ENCODE measurements at places on chromosomes 4 and X. TPM values are rescaled to one million over a fixed set of nuclear protein-coding genes. Genes with fewer than 3 reads are reported as not detected.

- DNase-seq: no peak
These were observed 2362.2 kb upstream of the AGA start for GRCh38 chr4:179804440-179804839.

GRCh38 chr4:180120068-180120467 is 2123.1 kb upstream of the TENM3 start:
- no peak for DNase-seq

- no peak for DNase-seq
These were observed 73.3 kb downstream of the TMEM131L start for GRCh38 chr4:153539422-153539821.

DNA sequence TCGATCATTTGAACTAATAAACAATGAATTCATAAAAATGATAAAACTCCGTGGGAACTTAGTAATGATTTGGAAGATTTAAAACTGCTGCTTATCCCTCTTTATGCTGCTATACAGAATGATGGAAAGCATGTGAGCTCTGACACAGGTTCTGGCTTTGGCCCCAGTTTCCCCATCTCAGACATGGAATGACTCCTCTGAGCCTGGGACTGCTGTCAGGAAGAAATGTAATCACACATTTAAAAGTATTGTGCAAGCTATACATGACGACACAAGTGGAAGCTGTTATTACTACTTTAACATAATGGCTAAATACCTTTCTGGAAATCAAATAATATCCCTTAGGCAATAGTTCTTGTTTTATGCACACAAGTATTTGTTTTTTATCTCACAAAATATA is 161.7 kb downstream of the DCHS2 start:
- no peak for DNase-seq

The IL2 gene
- total RNA-seq: not detected

DNA sequence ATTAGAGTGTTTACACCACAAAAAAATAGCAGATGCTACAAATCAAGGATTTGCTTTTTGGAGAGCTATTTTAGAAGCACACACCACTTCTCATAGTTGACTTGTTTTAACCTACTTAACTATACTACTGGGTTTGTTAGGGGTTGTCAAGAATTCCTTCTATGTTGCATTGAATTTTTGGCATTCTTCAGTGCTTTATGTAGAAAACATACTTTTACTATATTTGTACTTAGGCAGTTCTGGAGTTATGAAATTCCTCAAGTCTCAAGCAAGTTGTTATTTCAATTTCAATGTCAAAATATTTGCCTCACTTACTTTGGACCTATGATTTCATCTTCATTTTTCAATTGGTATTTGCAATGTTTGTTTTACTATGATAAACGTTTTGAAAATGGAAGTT is 449.6 kb downstream of the GLUD2 start:
- DNase-seq: no peak

DNA sequence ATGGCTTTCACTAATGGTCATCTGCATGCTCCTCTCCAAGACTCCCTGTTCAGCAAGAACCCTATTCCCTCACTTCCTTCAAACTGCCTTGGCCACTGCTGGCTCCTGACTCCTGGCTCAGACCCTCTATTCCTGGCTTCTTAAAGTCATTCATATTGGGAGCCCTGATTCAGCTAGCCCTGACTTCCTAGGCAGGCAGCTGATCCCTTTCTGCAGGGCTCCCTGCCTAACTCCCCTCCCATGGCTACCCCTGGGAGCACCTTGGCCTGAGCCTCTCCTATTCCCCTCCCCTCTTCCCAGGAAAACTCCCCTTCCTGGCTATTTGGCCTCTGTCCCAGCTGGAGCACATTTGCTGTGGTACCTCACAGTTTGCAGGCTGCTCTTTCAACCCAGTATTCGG is 154.9 kb upstream of the PJA1 start:
- DNase-seq: no peak

- no peak for DNase-seq
These were observed 1.9 kb downstream of the GK start for GRCh38 chrX:30654989-30655607.

The SSX1 gene
- total RNA-seq: not detected

DNA sequence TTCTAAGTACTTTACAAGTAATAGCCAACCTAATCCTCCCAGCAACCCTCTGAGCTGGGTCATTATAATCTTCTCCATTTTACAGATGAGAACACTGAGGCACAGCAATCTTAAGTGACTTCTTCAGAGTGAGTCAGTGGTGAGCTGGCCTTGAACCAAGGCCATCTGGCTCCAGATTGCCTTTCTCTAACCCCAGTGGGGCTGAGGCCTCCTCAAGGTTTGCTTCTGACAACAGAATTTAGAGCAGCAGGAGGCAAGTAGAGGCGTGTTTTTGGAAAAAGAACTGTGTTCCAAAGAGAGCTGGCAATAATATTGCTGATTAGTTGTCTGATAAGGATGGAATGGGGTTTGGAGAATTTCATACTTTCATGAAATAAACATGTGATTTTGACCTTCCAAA is 41.2 kb downstream of the PIR start:
- DNase-seq: no peak

- DNase-seq: no peak
These were observed 94.1 kb upstream of the TLR2 start for GRCh38 chr4:153589703-153590595.

DNA sequence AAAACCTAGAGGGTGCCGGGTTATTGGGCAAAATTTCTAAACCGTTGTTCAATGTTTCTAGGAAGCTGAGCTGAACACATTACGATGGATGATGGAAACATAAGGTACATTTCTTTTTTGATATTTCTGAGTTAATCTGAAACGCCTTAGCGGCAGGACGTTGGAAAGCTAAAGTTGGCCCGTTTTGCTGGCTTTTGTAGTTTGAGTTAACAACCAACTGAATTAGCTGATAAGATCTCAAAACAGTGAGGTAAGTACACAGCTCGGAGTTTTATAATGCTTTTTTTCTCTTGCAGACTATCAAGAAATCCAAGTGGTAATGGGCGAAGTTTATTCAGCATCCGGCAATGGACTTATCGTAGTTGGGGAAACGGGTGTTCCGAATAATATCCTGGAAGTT is 73.5 kb downstream of the PRSS12 start:
- no peak for DNase-seq

DNA sequence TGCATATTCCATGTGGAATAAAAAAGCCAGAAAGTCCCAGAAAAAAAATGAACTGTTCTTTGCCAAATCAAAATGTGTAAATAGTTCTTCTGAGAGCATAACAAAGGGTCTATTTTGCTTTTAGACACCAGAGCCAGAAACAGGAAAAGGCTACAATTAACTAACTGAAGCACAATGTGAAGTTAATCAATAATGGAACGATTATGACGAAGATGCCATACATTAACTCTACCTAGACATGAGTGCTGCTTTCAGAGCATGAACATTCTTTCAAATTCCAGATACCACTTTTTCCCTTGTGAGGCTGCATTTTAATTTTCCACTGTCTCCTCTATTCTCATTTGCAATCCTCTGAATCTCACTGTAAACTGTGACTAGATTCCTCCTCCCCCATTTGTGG is 48.7 kb upstream of the PHOX2B start:
- DNase-seq: no peak

DNA sequence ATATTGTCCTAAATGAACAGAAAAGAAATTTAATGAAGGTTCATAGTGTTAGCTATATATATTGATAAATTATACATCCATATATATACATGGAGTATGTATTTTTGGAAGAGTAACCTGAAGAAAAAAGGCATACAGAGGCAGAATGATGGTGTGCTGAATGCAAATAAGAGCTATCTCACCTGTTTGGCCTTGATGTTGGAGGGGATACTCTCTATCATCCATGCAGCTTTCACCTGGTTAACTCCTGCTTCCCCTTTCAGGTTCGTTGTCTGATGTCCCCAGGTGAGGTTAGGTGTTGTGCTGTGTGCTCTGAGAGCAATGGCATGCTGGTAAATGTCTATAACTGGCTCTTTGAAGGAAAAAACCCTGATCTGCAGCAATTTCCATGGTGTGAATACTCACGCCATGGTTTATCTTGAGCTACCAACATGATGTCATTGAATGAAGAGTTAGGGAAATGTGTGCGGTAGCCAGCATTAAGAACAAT is 31.8 kb upstream of the SPP1 start:
- no peak for DNase-seq

GRCh38 chr4:185813133-185813532 is 1.1 kb upstream of the SORBS2 start:
- no peak for DNase-seq

Data from posterior vena cava (tissue), 2 donors.